ENCODE measurements at places on chromosomes 7 and 10.

- no peak for DNase-seq
Observed at GRCh38 chr7:71363627-71364026, 231.7 kb downstream of the GALNT17 start.

- DNase-seq = no peak
Observed at GRCh38 chr7:41103331-41103730, 599.6 kb downstream of the INHBA start.

DNA sequence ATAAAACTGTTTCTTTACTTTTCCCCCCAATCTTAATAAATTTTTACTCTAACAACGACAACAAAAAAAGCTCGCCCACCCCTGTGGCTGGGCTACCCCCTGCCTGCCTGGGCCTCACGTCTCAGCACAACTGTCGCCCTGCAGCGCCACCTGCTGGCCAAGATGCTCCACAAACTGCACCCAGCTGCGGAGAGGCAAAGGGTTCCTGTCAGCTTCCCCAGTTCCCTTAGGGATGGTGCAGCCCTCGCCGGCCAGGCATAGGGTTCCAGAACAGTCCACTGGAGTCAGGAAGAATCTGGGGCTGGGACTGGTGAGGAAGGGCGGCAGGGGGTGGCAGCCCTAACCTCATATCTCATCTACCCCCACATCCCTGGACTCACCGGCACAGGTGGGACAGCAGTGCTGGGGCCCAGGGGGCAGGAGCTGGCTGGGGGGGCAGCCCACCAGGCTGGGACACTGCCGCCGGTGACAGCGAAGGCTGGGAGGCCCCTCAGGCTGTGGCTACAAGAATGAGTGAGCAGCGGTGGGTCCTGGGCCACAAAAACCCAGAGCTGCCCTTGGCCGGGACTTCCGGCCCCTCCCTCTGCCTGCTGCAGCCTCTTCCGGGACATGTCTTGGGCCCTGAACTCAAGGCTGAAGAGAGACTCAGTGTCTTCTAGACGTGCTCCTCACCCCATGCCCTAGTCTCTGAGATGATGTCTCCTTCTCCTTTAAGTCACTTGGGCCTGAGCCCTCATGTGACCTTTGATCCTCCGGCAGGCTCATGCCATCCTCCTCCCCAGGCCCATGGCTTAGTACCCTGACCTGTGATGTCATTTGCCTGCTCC lies 21.2 kb downstream of the ATP6V1F start:
- DNase-seq = no peak

DNA sequence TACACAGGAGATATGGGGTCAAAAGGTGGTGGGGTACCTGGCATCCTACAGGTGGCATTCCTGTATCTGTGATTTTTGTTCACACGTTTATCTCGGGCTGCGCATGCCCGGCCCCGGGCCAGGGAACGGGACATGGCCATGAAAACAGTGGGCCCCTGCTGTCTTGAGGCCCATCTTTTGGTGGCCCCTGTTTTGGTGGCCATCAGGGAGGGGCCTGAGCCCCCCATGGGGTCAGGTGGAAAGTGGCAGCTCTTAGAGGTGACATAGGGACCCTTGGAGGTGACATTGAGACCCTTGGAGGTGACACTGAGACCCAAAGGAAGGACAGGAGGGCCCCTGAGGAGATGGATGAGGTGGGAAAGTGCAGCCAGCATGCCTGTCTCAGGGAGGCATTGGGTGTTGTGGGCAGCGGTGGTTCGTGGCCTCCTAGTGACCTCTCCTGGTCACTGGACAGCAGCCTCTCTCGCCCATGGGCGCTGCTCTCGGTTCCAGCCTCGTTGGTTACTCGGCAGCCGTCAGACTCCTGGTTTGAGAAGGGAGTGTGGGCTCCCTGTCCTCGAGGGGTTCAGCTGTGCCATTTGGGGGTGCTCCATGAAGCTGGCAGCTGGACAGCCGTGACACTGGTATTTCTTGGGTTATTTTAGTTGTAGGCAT lies 39.9 kb downstream of the INPP5A start:
- no peak for DNase-seq

DNA sequence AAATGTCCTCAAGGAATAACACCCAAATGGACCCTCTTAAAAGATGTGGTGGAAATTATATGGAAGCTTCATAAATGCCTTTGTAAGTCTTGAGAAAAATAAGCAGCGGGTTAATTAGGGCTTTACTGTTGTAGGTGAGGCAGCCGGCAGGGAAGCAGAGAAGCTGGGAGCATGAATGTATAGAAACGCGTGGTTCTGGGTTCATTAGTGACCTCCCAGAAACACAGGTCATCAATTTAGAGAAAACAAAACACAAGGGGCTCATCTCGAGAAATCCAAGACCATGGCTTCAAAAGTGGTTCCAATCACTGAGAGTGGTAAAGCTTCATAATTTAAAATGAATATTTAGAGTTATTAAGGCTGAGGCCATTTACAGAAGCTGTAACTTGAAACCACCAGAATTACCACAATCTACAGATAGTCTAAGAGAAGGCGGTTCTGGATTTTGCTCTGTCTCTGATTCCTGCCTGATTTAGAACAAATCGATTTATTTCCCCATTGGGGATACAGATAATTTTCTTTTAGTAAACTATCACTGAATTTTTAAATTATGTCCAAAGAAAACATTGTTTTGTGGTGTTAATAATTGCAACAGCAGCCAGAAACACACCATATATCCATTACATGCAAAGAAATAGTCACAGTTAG lies 20.7 kb downstream of the GARIN1A start:
- DNase-seq = no peak

- DNase-seq = no peak
Observed at GRCh38 chr10:44199991-44200655, 184.8 kb downstream of the CXCL12 start.

GRCh38 chr10:26698909-26699308 lies 1.4 kb downstream of the PDSS1 start:
- DNase-seq = no peak

- no peak for DNase-seq
Observed at GRCh38 chr7:80346704-80347103, 165.2 kb downstream of the GNAT3 start.

DNA sequence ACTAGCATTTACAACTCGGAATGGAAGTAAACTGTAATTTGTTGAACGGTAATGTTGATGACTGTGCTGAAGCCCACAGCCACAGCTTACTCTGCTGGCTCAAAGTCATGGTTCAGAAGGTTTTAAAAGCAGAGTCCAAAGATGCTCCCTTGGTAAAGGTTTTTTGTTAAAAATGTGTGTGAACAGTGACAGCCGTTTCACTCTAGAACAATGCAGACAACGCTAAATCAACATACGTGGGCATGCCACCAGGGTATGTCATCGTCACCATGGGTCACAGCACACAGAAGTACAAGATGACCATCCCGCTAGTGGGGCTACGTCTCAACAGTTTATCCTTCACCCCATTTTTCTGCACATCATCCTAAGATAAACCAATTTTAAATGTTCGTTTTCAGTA lies 106.5 kb upstream of the LANCL2 start:
- DNase-seq = no peak

- peak; percentile 61 for DNase-seq
Observed at GRCh38 chr7:455110-455928, 64.3 kb downstream of the PDGFA start.

DNA sequence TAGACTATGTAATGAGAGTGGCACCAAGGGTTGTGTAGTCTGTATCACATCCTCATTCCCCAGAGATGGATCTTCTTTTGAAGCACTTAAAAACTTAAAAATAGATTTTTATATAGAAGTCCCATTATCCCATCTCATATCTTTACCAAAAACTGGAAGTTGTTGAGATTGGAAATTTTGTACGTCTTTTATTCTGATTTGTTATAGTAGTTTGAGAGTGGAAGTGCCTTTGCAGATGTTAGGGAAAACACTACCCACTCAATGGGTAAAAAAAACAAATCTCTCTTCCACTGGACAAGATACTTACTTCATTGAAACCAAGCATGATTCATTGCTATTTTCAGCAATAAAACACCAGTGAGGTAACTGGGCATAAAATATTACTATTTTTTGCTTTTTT lies 184.4 kb downstream of the MACC1 start:
- DNase-seq = no peak

- DNase-seq = no peak
Observed at GRCh38 chr7:116766881-116767280, 94.9 kb downstream of the MET start.

DNA sequence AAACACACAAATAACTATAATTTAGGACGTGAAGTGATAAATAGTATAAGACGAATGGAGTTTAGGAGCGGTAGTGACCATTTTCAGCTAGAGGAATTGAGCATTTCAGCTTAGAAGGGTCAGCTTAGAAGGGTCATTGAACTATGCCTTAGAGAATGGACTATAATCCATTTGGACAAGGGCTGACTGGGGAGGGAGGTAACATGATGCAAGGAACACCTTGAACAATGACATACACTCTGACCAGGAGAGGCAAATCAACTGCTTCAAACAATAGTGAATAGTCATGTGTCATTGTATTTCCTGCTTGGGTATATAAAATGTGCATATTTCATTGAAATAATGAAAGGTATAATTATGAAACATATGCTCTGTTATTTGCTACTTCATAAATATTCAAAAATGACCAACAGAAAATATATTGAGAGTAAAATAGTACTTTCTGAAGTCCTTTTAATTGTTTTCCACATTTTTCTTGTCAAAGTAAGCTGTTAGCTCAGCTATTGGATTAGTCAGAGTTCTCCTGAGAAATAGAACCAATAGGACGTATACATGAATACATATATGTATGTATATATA lies 40.5 kb upstream of the WASL start:
- no peak for DNase-seq

GRCh38 chr10:47058032-47058702 lies 146.9 kb downstream of the PTPN20 start:
- DNase-seq = no peak

DNA sequence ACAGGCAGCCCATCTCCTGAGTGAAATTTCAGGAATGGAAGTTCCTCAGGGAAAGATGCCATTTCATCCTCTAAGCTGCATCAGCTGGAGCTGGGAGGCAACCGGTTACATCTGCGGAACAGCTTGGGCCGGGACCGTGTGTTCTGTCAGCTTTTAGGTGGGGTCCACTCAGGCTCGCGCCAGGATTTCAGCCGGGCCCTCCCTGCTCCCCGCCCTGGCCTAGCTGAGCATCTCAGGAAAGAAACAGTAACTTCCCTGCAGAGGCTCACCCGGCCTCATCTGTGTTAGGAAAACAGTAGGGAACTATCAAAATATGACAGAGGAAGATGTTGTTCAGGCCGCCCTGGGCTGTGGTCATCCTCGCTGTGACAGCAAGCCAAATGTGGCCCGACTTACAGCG lies 110.4 kb downstream of the TRIL start:
- DNase-seq = no peak

GRCh38 chr10:97850446-97850845 lies 803 bp downstream of the GOLGA7B start:
- DNase-seq = no peak

- DNase-seq = no peak
Observed at GRCh38 chr7:134485203-134485602, 26.3 kb upstream of the AKR1B1 start.

DNA sequence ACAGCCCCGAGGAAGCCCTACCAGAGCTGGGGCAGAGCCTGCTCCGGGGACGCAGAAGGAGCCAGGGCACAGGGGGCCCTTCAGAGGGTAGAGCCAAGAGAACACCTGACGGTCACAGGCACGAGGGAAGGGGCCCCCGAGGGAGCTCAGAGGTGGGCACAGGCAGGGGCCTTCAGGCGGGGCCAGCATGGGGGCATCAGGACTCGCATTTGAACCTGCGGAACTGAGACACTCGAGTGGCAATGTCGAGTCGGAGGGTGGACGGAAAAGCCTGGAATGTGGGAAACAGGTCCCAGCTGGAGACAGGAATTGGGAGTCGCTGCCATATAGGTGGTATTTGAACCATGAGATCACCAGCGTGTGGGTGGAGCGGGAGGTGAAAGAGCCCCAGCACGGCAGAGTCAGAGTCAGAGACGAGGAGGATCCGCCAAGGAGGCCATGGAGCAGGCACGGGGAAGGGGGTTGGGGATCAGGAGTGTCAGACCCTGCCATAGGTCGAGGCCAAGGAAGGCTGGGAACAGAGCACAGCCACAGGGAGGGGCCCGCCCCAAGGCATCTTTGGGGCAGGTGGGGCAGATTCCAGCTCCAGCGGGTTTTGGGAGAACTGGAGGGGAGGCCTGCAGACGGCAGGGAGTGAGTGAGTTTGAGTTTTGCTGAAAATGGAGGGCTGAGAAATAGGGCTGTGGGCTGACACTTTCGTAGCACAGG lies 13.8 kb downstream of the STK32C start:
- no peak for DNase-seq

- no peak for DNase-seq
Observed at GRCh38 chr7:39609113-39609934, 14.0 kb upstream of the RALA start.

DNA sequence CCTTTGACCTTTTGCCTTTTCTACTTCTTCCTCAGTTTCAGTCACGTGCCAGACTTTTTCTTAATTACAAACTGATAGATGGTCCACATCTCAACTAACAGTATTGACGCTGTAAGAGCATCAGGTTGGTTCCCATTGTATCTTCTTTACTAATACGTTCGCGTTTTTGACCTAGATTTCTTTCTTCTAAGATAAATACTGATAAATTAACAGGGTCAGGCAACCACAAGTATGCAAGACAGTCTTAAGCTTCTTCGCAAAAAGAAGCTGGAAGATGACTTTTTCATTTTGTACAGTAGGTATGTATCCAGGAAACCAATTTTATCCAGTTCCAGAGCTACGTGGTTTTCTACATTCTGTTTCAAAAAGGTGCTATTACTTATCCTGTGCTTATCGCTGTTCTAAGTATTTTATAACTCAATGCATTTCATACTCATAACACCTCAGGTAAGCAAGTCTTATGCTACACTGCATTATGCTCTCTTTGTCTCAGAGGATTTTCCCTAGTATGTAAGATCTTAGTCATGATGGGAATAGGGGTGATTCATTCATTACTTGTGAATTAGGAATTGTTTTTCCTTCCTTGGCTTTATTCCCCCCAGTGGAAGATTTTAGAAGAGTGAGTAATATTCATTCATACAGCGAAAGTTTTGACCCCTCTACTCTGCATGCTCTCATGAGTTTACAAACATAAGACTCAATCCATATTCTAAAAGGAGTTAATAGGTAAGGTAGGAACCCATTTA lies 955 bp downstream of the DUS4L start:
- no peak for DNase-seq

DNA sequence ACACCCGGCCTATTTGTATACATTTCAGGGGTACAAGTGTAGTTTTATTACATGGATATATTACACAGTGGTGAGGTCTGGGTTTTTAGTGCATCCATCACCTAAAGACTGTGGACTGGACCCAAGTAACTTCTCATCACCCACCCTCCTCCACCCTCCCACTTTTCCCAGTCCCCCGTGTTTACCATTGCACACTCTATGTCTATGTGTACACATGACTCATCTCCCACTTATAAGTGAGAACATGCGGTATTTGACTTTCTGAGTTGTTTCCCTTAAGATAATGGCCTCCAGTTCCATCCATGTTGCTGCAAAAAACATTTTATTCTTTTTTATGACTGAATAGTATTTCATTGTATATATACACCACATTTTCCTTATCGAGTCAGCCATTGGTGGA lies 98.9 kb upstream of the WAC start:
- no peak for DNase-seq
